ENCODE measurements at places on chromosomes 6 and 20.

DNA sequence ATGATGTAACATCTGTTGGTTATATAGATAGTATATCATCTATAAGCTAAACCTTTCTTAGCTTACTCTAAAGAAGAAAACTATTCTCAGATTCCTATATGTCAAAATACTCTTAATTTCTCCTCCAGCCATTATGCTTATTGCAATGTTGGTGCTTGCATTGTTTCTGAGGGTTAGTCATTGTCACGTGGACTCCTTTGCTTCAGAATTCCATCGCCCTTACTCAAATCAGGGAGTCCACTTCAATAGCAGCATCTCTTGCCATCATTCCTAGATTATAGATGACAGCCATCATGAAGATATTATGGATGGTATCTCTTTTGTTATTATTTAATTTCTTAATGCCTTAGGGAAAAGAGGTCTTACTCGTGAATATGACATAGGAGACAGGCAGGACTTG is 776.1 kb downstream of the TENT5A start:
- no peak for DNase-seq

DNA sequence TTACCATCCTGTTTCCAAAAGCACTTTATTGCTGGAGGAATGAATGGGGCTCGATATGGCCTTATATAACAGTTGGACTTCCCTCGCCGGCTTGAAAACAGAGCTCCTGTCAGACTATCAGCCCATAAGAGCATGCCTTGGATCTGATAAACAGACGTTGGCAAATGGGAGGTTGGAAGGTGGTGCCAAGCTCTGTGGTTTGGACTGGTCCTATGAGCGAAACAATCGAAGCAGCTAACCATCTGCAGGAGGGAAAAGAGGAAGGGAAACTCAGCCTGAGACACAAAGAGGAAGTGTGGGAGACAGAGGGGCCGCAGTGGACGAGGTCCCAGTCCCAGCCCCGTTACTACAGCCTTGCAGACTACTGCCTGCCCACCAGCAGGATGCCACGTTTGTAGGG is 92.9 kb downstream of the TFAP2C start:
- no peak for DNase-seq

DNA sequence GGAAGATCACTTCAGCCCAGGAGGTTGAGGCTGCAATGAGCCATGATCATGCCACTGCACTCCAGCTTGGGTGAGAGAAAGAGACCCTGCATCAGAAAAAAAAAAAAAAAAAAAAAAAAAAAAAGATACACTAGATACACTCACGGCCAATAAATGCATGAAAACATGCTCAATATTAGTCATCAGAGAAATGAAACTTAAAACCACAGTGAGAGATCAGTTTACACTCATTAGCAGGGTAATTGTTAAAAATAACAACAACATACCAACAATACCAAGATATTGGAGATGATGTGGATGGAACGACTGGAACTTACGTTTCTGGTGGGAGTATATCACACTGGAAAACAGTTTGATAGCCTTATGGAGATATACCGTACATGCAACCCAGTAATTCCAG is 29.9 kb downstream of the HS3ST5 start:
- no peak for DNase-seq

- no peak for DNase-seq
Observed at GRCh38 chr6:4670290-4670689, 105.9 kb upstream of the CDYL start.
